ENCODE measurements at places on chromosomes 11 and 22.
A peak's percentile ranks its signal among the peaks of the same experiment; 100 is the strongest.

- DNase-seq = no peak
Observed at GRCh38 chr11:19895776-19896175, 183.1 kb downstream of the NAV2 start.

DNA sequence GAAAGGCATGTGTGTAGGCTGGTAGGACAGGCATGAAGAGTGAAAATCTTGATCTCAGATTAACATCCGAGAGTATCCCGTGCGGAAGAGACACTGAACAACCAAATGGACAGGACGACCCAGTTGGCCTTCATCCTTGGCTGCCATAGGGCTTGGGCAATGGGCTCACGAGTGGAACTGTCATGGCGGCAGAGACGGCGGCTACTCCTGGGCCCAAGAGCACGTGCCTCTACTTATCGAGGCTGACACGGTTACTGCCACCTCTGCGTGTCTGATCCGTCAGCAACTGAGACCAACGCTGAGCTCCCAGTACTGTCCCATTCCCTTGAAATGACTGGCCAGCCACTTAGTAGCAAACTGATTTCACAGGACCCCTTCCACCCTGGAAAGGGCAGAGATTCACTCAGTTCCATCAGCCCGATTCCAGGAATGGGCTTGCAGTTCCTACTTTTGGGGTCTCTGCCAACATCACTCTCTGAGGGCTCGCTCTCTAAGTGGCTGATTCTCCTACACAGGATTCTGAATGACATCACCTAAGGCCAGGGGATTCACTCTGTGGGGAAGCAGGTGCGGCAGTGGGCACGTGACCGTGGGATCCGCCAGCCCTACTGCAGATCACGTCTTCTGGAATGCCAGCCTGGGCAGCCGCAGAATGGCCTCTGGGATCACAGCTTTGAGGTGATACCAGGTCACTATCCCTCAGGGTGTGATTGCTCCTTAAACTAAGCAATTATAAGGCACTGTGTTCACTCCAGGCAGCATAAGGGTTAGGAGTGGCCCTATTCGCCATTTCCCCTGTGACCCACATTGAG lies 97.8 kb downstream of the RPS6KA4 start:
- no peak for DNase-seq

GRCh38 chr11:2902784-2903671 lies 17.5 kb upstream of the CDKN1C start:
- no peak for DNase-seq

GRCh38 chr11:35464308-35464707 lies 45.0 kb upstream of the SLC1A2 start:
- no peak for DNase-seq

DNA sequence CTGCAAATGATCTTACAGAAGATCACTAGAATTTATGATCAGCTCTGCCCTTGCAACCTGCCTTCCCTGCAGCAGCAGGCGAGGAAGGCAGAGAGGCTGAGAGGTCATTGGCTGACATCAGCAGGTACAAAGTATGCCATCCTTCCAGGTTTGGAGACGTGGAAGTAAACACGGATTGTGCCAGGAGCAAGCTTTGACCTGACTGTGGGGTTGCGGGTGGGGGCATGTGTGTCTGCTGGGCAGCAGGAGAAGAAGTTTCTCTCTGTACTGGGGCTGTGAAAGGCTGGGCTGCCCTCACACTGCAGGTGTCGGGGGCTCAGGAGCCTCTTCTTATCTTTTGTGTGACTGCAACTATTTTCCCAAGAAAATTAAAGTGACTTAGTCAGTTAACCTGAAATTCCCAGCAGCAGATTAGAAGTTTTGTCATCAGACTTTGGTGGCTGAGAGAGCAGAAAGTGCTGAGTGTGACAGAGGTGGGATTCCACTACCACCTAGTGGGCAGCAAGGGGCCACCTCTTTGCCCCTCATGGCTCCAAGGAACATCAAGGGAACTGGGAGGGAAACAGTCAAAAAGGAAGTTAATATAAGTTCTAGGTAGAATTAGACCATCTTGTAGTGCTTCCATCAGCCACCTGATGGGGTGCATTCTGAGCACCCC lies 565.9 kb downstream of the ETS1 start:
- no peak for DNase-seq

- no peak for DNase-seq
Observed at GRCh38 chr11:68146010-68146540, 24.9 kb upstream of the CHKA start.

- DNase-seq = peak; percentile 27
Observed at GRCh38 chr11:11349870-11350337, 3.1 kb downstream of the CSNK2A3 start.

DNA sequence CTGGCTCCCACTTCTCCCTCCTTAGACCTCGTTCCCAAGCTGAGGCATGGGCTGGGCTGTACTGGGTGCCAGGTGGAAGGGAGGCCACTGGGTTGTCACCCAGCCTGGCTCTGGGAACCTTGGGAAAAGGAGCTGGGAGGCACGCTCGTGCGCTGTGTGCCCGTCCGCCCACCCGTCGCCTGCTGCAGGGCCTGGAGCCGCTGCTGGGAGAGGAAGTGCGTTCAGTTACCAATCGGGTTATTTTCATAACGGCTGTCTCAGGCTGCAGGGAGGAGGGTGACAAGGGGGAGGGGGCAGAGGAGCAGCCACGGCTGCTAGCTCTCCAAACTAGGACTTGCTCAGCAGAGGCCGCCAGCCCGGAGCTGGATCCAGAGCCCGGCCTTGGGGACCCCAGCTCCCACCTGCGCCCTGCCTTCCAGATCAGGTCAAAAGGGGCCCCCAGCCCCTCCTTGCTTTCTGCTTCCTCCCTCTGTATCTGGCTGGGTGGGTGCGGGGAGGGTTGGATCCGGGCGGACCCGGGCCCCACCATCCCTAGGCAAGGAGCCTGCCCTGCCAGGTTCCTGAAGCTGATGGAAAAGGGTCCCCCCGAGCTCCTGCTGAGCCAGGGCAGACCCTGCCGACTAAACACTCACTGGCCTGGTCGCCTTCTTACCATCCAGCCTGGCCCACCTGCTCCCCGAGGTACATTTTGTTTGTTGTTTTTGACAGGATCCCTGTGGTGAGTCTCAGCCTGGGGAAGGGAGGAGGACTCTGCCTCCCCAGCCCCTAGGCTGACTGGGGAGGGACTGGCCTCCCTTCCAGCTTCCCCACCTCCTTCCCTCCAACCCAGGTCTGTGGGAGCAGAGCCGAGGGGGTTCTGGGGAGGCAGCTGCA lies 14.3 kb downstream of the DGKZ start:
- no peak for DNase-seq

DNA sequence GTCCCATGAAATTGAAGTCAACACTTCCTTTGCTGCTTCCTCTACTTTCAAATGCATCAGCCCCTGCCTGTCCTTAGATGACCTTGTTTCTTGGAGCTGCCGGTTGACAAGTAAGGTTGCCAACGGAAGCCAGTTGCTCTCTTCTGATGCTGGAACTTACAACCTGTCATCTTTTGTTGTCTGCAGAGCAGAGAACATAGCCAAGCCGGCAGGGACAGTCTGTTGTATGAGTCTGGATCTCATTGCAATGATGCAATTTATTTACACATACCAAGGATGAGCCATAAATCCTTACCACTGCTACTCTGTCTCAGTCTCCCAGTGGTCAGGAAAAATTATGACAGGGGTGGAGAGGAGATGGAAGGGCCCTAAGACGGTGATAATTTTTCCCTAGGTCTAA lies 151.4 kb downstream of the BLID start:
- DNase-seq = peak; percentile 26

DNA sequence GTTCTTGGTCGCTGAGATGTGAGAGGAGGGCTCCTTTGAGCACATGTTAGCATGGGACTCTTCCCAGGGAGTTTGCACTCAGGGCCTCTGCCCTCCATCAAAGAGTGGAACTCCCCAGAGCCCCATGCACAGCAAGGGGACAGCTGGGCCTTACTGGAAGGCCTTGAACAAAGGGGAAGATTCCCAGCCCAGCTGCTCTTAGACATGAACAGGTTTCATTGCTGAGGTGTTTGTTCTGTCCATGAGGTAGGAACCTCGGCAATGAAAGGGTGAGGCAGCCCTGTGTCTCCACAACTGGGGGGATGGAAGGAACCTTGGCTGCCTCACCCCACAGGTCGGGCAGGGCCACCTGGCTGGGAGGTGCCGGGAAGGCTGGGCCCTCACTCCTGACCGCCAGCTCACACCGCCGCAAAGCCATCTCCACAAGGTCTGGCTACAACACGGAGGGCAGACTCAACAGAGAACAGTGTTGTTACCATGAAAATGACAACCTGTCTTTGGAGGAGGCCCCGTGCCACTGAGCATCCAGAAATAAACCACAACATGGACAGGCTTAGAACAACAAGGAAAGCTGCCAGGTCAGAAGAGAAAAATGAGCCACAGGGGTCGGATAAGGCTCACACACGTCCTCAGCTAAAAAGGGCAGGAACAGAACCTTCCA lies 3.2 kb downstream of the DERL3 start:
- no peak for DNase-seq

DNA sequence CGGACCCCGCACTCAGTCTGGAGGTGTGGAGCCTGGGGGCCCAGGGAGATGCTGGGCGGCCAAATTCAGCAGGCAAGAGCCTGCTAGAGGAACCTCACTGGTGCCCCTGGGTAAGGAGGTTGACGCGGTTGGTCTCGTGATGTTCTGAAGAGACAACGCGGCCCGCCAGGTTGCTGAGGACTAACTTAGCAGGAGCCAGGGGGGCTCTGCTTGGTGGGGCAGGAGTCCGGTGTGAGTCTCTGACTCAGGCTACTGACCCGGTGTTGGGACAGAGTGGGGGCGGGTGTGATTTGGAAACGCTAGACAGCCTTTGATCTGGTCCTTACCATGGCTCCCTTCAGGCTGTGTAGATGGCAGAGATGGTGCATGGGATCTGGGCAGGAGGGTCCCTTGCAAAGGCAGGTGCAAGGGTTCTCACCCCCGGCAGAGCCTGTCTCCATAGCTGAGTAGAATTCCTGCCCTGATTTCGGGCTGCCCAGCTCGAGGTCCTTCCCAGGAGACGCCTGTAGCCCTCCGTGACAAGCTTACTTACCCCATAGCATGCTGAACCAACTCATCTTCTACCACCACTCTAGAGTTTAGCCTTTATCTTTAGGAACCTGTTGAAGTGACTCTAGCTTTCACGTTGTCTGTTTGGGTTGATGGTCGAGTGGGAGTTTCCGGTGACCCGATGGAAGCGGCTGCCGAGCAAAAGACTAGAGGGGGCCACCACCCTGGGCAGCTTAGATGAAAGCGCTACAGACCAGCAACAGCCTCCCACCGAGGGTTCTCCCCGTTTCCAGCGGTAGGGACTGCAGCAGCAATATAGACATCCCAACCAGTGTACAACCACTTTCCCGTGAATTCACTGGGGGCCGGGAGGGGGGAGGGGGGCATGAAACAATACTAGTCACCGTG lies 38.4 kb downstream of the KCNC1 start:
- DNase-seq = no peak

GRCh38 chr22:27810609-27811151 lies 9.1 kb upstream of the MN1 start:
- no peak for DNase-seq

DNA sequence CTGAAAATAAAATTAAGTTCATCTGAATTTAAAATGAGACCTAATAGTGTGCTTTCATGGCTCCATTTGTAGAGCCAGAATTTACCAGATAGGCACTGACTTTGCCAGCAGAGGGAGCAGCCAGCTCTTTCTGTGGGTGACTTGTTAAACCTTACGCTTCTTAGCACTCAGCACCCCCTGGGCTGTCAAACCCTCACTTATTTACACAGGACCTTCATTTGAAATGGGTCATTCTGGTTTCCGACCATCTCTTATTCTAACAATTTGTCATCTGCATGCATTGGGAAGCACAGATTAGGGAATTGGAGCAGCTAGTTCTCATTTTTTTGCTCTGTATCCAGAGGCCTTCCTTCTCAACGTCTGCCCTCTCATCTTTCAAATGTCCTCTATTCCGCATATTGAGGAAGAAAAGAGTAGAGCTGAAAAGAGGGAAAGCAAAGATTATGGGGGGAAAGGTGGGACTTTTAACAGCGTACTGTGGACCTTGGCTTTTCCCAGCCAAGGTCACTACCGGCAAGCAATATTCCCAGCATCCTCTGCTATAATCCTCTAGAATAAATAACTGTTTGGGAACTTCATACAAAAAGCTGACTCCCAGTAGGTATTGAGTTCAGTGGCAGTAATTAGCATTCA lies 3.1 kb downstream of the ASRGL1 start:
- peak; percentile 18 for DNase-seq

- peak; percentile 77 for DNase-seq
Observed at GRCh38 chr22:36659762-36660509, 43.6 kb downstream of the CACNG2 start.

DNA sequence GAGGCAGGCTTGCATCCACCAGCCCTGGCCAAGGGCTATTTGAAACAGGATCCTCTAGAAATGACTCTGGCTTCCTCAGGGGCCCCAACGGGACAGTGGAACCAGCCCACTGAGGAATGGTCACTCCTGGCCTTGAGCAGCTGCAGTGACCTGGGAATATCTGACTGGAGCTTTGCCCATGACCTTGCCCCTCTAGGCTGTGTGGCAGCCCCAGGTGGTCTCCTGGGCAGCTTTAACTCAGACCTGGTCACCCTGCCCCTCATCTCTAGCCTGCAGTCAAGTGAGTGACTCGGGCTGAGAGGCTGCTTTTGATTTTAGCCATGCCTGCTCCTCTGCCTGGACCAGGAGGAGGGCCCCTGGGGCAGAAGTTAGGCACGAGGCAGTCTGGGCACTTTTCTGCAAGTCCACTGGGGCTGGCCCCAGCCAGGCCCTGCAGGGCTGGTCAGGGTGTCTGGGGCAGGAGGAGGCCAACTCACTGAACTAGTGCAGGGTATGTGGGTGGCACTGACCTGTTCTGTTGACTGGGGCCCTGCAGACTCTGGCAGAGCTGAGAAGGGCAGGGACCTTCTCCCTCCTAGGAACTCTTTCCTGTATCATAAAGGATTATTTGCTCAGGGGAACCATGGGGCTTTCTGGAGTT lies 13.3 kb downstream of the IL10RA start:
- DNase-seq = no peak

DNA sequence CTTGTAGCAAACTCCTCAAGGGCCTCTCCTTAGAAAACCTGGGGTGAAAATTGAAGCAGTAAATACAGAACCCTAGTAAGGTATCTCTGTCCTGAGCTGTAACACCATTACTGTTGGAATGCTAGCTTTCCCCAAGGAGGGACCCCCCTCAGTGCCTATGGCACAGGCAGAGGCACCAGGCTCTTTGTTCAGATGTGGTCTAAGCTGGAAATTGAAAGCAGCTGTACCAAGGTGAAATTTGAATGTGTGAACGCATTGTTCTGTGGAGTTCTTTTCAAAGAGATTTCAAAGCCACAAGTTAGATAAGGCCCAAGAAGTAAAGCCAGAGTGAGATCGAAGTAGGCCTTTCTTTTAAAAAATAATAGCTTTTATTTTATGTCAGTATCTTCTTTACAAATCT lies 71.9 kb upstream of the HORMAD2 start:
- DNase-seq = no peak

- no peak for DNase-seq
Observed at GRCh38 chr11:103542851-103543250, 433.6 kb downstream of the DYNC2H1 start.

- DNase-seq = no peak
Observed at GRCh38 chr11:57144075-57144474, 37.7 kb upstream of the LRRC55 start.
